ENCODE measurements at places on chromosomes 7 and 10.
A peak's percentile ranks its signal among the peaks of the same experiment; 100 is the strongest.

DNA sequence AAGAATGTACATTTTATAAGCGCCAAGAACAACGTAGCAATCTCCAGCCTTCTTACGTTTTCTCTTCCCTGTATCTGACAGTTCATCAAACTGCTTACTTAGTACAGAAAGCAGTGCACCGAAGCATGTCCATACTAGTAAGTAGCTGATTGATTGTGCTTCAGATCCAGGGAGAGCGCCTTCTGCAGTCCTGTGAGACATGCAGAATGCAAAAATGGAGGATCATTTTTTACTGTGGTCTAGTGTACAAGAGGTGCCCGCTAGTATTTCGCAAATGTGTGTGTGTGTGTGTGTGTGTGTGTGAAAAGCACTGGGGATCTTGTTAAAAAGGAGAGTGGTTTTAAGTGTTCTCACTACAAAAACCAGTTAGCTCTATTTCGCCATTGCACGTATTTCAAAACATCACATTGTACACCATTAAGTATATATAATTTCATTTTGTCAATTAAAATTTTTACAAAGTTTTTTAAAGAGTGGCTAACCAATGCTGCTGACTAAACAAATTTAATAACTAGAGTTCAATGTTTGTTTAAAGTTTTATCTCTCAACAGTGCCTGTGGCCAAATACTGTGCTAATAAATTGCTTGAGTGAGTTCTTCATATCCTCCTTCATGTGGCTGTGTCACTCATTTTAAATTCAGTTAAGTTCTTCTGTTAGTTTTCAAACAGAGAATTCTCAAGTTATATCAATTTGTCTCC is 99.6 kb downstream of the ZMYND11 start:
- no peak for DNase-seq

DNA sequence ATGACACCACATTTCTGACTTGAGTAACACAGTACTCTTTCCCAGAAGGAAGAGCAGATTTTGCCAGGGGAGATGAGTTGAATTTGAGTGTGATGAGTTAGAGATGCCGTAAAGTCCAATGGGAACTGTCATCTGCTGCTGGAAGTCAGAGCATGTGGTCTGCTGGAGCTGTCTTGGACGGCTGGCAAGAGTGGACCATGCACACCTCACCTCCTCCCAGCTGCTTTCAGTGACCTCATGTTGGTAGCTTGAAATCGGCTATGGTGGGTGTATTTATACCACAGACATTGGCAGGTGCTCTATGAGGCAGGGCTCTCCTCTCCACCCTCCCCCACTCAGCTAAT is 82.3 kb downstream of the COL13A1 start:
- DNase-seq, result no peak

DNA sequence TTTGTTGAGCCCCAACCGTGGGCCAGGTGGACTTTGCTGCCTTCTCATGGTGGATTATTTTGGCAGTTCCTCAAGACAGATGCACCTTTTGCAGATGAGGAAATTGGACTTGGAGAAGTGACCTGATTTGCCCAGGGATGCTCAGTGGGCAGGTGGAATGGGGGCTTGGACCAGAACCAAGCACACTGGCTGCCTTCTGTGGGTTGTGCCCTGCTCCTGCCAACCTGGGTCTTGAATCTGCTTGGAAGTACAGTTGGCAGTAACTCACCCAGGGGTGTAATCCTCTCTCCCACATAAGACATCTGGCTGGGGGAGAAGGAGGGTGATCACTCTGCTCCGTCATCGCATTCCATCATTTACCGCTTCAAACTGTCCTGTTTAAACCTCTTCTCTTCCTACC is 110.5 kb upstream of the GPR26 start:
- DNase-seq, result no peak

GRCh38 chr10:61733358-61733940 is 70.7 kb downstream of the CABCOCO1 start:
- peak; percentile 21 for DNase-seq

DNA sequence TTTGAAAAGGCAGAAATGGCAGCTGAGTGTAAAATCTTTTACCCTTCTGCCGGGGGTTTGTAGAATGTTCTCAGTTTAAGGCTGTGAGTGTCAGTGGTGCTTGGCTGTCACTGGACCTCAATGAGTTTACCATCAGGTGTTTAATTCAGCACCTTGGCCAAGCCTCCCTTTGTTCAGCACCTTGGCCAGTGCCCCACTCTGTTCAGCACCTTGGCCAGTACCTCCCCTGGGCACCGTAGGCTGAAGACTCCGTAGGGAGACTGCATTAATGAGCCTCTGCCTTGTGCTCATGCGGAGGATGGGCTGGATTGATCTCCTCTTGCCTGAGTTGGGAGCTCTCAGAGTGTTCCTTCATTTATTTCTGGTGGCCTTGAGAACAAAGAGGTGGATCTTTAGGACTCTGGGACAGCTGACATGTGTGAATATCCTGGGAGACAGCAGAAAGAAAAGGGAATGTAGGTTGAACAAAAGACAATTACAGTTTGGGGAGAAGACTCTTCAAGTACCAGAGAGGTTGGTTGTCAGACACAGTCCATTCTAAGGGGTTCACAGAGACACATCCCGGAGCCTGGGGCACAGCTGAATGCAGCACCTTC is 1.6 kb downstream of the FAM24A start:
- peak; percentile 64 for DNase-seq

DNA sequence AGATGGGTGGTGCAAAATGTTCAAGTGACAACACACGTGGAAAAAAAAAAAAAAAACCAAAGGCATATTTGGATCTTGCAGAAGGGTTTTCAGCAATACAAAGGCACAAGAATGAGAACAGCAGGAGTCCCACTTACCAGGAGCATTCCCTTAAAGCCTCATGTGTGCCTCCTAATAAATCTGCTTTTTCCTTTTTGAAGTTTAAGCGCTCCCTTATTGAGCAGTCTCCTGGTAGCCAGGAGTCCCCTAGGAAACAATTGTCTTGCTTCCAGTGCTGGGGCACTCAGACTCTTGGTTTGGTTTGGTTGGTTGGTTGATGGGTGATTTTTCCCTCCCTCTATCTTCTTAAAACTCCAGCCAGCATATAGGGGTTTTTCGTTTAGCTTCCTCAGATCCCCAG is 321.8 kb upstream of the NFE2L3 start:
- no peak for DNase-seq

DNA sequence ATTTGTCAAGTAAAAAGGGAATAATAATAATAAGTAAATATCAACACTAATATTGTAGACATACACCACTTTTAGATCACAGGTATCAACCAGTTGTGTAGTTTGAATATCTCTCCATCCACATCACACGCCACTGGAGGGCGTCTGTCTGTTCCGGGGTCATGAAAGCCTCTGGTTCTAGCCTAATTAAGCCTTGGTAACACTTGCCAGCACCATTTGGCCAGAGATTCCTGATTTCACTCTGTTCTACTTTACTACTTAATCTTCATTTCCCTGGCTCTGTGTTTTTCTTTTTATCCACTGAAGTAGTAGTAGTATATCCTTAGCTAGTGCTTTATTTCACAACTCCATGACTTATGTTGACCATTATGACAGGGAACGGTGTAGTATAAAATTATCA is 285.6 kb upstream of the POM121L12 start:
- no peak for DNase-seq

DNA sequence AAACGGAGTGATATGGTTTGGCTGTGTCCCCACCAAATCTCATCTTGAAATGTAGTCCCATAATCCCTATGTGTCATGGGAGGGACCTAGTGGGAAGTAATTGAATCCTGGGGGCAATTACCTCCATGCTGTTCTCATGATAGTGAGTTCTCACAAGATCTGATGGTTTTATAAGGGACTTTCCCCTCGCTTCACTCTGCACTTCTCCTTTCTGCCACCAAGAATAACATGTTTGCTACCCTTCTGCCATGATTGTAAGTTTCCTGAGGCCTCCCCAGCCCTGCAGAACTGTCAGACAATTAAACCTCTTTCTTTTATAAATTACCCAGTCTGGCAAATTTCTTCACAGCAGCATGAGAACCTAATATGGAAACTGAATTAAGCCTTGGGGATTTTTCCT is 19.1 kb downstream of the FAM3C start:
- no peak for DNase-seq

DNA sequence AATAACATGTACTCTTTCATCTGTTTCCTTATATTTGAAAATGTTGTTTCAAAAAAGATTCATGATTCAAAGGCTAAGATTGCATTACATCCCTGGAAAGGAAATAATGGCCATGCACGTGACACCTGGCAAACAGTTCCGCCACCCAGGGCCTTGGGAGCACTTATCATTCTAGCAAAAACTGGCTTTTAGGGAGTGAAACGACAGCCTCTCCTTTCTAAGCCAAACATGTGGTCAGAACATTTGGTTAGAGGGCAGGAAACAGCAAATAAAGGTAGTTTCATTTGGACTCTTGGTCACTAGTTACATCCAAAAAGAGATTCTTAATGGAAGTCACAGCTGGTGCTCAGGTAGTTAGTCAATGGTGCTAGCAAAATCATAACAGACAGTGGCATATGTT is 83.5 kb downstream of the FAS start:
- DNase-seq, result no peak

DNA sequence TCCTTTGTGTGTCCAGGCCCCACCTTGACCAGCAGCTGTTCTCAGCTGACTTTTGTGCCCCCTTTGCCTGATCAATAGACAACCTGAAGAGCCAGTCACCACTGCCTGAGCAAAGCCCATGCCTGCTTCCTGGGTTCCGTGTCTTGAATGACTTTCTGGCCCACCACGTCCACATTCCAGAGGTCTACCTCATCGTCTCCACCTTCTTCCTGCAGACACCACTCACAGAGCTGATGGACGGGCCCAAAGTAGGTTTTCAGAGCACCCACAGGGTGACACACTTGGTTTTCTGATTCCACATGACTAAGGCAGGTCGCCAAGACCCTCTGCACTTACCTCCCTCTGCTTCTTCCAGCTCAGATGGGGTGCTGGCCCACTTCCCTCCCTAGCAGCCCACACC is 126.8 kb downstream of the WDFY4 start:
- DNase-seq, result peak; percentile 41

DNA sequence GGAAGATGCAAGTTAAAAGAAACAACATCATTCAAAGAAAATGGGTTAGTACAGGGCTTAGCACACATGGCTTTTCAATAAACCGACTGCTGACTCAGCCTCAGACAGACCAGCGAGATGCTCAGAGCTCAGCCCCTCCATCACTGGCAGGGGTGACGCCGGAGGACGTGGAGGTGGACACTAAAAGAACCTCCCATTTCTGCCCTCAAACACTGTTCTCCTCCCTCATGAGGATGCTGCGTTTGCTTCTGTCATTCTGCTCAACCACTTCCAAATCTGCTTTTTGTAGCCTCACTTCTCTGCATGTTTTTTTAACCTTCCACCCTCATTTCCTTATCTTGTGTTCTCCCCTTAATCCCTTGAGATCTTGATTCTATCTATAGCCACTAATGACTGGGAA is 15.3 kb downstream of the DENND11 start:
- no peak for DNase-seq

DNA sequence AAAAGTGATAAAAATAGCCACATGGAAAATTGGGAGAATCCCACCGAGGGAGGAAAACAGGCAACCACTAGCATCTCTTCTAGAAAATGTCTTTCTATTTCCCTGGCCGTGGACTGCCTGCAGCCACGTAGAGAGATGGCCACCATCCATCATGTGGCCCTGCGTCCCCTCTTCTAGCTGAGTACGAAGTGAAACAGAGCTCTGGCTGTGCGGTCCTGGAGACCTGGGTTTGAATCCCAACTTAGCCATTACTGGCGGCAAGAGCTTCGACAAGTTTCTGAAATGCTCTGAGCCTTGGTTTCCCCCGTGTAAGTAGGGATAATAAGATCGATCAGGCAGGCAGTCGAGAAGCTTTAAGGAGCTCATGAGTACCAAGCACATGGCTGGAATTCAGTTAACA is 32.9 kb downstream of the ZCCHC24 start:
- no peak for DNase-seq

DNA sequence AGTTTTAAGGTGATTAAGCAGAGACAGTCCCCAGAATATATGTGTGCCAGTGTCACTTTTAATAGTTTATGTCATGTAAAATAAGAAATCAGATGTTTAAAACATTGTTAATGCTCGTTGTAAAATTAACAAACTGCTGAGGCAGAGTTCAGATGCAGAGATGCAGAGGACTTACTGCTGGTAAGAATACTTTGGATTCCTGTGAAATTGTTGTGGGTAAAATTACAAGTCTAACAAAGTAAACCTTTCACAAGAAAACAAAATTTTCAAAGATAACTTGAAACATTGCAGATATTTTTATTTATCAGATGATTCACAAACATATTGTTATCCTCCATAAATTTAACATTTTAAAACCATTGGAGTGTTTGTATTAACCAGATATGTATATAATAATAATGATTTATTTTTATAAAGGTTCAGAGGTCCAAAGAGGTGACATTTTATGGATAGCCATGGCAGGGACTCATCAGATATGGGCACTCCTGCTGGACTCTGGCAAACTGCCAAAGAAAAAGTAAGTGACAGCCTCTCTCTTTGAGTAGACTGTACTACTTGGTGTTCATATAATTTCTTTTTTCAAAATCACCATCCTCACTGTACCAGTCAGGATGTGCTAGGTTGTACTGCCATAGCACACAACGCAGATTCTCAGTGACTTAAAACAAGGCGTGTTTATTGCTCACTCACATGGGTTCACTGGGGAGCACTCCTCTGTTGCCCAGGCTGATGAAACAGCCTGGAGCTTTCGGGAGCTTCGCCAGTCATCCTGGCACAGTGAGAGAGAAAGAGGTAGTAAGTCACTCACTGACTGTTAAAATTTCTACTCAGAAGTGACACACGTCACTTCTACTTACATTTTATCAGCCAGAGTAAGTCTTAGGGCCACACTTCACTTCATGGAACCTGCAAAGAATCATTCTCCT is 43.5 kb downstream of the NHLRC2 start:
- DNase-seq, result no peak

GRCh38 chr10:118633786-118634185 is 38.3 kb upstream of the PRLHR start:
- no peak for DNase-seq

- DNase-seq, result no peak
Observed at GRCh38 chr7:83921271-83921940, 272.5 kb upstream of the SEMA3E start.

DNA sequence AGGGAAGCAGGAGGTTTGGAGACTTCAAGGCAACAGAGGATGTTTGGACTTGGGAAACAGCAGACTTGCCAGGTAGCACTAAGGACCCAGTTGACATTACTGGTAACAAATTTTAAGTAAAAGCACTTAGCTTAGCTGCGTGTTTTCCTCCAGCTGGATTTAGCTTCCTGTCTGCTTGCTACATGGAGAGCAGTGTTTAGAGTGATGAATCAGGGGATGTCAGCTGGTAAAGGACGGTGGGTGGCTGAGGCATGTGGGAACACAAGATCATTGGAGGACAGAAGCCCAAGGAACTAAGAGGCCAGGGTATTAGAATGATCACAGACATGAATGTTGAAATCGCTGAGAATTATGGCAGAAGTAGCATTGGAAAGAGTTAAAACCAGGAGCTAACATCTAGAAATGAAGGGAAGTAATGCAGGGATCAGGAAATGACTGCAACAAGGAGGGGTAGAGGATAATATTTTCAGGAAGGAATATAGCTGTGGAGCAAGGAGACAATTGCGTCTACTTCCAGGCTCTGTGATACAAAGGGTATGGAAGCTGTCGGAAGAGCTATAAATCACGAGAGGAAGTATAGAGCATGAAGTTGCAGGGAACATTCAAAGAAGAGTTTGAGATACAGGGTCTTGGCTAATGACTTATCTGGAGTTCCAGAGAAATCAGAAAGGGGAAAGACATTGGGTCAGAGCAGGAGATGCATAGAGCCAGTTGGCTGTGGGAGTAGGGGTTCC is 34.4 kb downstream of the CALD1 start:
- DNase-seq, result peak; percentile 23
